ENCODE measurements at places on chromosomes 11 and 22. TPM values are rescaled to one million over a fixed set of nuclear protein-coding genes. Genes with fewer than 3 reads are reported as not detected.

The SYTL2 gene
- total RNA-seq: 10.8 TPM

GRCh38 chr22:41406410-41406809 lies 24.7 kb downstream of the TEF start:
- no peaks in the 10 kb centered on the region for H3K27me3 ChIP-seq
- H3K36me3 ChIP-seq: no peaks in the 10 kb centered on the region
- no peak for DNase-seq
- H3K27ac ChIP-seq: no peak overlapping the region
- no peak overlapping the region for H3K4me3 ChIP-seq

- no peak overlapping the region for H3K4me3 ChIP-seq
- no peaks in the 10 kb centered on the region for H3K27me3 ChIP-seq
- no peaks in the 10 kb centered on the region for H3K36me3 ChIP-seq
- H3K27ac ChIP-seq: no peak overlapping the region
- DNase-seq: no peak
- H3K4me1 ChIP-seq: no peaks in the 10 kb centered on the region
Measured at GRCh38 chr11:24679821-24680351, 183.0 kb downstream of the LUZP2 start.

DNA sequence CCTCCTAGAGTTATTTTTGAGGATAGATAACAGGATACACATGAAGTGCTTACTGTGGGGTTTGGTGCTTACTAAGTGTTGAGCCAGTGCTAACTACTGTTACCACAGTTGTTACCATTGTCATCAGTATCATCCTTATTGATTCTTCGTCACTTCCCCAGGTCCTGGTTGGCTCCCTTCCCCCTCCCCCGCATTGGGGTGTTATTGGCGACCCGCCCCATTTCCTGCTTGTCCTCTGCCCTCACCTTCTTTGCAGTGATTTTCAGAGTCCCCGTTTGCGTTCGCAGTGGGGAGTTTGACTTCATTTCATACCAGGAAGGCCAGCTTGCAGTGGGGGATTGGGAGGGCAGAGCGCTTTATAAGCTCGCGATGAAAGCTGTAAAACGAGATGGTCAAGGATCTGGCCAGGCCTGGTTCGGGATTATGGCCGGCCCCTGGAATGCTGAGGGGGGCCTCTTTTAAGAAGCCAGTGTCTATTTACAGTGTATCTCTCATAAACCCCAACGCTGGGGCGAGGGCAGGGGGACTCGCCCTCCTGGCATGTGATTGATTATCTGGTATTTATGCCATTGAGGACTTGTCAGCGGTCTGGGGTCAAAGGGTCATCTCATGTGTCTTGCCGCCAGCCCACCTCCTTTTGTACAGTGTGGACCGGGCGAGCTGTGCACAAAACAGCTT lies 84.6 kb upstream of the NNMT start:
- H3K4me1 ChIP-seq: peaks cover 6% of the 10 kb centered on the region
- H3K36me3 ChIP-seq: peaks cover 15% of the 10 kb centered on the region
- H3K27ac ChIP-seq: no peak overlapping the region
- H3K4me3 ChIP-seq: no peak overlapping the region
- DNase-seq: no peak
- no peaks in the 10 kb centered on the region for H3K27me3 ChIP-seq

GRCh38 chr11:92149996-92150395 lies 74.6 kb upstream of the FAT3 start:
- H3K27ac ChIP-seq: no peak overlapping the region
- no peaks in the 10 kb centered on the region for H3K27me3 ChIP-seq
- no peak overlapping the region for H3K4me3 ChIP-seq
- H3K4me1 ChIP-seq: no peaks in the 10 kb centered on the region
- DNase-seq: no peak

- H3K27me3 ChIP-seq: no peaks in the 10 kb centered on the region
- peak; percentile 51 for DNase-seq
- H3K4me3 ChIP-seq: peak within 1 kb of the TSS; percentile 27
- peaks cover 8% of the 10 kb centered on the region for H3K4me1 ChIP-seq
Measured at GRCh38 chr22:37051391-37052385, at the start of gene KCTD17. KCTD17 (plus strand) TSS chr22:37051742; CDS start chr22:37051761, 19 bp downstream.

Data from thyroid gland (tissue), 4 donors.